ENCODE measurements at places on chromosomes 16 and 17.
A peak's percentile ranks its signal among the peaks of the same experiment; 100 is the strongest.

GRCh38 chr17:6455321-6455705 is 11.1 kb downstream of the PIMREG start:
- no peak for DNase-seq

GRCh38 chr17:7842380-7843256 is 8.6 kb downstream of the KDM6B start:
- peak; percentile 92 for DNase-seq

- DNase-seq = no peak
Measured at GRCh38 chr16:11429823-11430222, 84.6 kb downstream of the RMI2 start.

- no peak for DNase-seq
Measured at GRCh38 chr17:52660692-52661091, 502.2 kb upstream of the CA10 start.

DNA sequence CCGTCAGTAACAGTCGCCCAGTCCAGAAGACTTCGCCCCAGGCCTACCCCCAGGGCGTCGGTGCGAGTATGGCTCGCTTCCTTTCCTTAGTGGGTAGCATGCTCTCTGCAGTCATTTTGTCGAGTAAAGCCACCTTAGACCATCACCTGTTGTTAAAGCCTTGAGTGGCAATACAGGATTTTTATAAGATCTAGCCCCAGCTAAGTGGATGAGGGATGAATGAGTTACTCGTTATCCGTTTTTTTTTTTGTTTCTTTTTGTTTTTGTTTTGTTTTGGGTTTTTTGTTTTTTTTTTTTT is 322 bp upstream of the KLHL11 start:
- DNase-seq = no peak

DNA sequence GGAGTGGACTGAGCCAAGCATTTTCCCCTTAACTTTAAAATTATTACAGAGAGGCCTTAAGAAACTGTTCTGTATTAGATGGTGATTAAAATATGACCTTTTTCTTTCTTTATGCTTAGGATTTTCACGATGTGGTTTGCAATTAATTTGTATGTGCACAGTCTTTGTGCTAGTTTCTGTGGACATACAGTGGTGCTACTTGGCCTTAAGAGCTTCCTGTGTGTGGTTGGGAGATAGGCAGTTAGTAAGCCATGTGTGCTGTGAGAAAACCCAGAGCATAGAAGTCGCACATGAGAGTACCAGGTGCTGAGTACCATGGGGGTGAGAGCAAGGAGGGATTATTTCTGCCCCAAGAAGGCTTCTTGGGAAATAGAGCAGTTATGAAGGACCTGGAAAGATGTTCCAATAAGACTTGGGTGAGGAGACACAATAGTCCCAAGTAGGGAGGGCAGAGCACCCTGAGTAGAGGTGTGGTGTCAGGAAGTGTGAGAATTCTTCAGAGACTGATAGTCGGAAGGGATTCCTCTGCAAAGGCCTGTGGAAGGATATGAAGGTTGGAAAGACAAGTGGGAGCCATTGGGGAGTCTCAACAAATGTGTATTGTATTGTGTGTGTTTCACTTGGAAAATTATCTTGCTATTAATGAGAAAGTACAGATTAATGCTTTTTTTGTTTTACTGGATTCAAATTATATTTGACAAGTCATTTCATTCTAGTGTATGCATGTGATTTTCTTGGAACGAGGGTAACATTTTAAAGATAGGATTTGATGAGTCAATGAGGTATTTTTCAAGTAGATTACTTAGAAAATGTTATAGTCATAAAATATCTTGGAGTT is 239.9 kb downstream of the PRKCA start:
- no peak for DNase-seq
